ENCODE measurements at places on chromosomes 6 and 20.

DNA sequence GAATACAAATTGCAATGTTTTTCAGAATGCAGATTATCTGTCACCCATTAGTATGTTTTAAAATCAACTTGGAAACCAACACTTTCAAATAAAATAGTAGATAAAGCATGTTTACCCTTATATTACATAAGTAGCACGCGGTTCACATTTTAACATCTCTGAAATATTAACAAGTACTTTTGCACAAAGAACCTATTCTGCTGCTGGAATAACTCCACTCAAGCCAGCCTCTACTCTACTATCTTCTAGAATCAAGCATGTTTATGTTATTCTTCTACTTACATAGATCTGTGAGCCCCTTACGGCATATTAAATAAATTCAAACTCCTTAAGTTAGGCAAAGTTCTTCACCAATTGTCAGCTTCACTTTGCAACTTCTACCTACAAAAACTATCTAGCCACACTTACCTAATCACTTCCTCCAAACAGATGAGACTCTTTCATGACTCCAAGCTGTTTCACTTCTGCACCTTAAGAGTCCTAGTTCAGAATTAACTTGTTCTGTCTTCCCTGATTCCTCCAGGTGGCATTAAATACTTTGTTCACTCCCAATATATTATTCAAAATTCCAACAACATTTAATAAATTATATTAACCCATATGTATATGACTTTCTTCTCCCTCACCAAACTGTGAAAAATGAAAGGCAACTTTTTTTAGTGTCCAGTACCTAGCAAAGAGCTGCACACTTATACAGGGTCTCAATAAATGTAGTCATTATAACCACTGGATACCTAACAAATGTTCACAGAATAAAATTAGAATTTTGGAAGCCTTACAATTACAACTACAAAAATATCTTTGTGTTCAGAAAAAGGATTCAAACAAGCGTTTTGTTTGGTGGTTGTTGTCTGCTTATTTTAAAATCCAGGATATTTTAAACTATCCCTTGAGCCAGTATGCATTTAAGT lies 12.1 kb downstream of the CEP85L start:
- DNase-seq = no peak

GRCh38 chr20:46784436-46785127 lies 75.1 kb downstream of the SLC2A10 start:
- no peak for DNase-seq

- DNase-seq = no peak
These were observed 29.3 kb downstream of the PYGB start for GRCh38 chr20:25277051-25277801.

GRCh38 chr6:83758533-83758932 lies 49.6 kb upstream of the SNAP91 start:
- DNase-seq = no peak

DNA sequence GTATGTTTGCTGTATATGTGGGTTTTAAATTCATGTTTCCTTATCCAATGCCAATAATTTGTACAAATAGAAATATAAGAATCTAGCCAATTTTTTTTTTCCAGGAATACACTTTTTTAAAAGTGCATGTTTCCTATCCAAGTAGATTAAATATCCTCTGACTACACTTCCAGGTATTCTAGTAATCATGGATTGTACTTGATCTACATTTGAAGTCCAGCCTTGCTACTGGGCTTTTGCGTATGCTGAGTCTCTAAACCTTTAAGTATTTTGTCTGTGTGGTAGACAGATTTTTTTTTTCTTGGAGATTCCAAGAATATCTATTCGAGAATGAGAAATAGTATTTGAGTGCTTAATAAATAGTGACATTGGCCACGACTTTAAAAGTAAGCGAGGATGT lies 188.3 kb downstream of the SASH1 start:
- no peak for DNase-seq

GRCh38 chr6:148534871-148535270 lies 192.2 kb downstream of the SASH1 start:
- DNase-seq = no peak

DNA sequence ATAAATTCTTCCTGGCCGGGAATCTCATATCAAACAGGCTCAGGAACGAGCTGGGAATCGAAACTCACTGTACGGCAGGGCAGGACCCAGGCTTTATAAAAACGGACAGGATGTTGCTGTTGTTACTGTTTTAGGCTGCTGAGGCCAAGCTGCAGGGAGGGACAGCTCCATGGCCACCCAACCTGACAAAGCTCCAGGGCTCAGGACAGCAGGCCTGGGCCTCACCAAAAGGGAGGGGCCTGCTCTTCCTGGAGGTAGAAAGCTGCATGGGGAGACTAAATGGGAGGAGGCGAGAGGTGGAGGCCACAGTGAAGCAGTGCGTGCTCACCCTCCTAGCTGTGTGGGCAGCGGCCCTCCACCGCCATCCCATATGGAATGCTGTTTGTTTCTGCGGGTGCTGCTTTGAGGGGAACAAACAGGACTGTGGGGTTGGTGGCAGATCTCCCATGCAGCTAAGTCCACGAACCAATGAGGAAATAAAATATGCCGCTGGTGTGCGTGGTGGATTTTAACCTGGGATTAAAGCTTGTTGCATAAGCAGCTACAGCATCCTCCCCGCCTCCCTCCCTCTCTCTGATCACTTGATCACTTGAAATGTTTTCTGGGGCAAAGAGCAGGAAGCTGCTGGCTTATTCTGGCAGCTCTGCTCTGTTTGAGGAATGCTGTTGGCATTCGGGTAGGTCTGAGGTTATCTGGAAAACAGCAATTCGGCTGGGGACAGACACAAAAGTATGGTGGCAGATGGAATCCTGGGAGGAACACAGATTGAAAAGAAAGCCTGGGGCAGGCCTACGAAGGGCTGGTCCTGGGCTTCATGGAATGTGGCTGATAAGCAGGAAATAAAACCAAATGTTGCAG lies 2.4 kb upstream of the ZMYND8 start:
- DNase-seq = no peak

DNA sequence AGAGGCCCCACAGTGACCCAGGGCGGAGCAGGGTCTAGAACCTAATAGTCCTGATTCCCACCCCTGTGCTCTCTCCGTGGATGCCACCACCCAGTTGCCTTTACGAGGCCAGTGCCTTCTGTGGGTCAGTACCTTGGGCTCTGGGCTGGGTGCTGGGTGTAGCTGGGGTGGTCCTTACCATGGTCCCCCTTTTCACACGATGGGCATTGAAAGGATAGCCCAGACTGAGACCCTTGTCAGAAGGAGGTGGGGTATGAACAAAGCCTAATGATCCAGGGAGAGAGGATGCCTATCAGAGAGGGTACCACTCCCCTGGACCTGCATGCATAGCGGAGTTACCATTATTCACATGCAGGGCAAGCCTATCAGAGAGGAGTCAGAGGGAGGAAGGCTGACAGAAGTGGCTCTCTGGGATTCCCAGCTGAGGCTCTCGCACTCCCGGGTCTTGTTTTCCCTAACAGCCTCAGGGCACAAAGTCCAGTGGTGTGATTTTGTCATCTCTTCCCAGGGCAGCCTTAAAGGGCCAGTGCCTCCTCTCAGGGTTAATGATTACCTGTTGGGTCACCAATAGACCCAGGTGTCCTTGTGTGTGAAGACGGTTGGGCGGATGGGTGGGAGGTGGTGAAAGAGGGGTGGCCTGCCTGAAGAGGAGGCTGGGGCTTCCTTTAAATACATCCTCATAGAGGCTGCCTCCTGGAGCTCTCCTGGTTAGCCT lies 36.2 kb downstream of the VEGFA start:
- DNase-seq = no peak
